ENCODE measurements at places on chromosomes 12 and 14.

DNA sequence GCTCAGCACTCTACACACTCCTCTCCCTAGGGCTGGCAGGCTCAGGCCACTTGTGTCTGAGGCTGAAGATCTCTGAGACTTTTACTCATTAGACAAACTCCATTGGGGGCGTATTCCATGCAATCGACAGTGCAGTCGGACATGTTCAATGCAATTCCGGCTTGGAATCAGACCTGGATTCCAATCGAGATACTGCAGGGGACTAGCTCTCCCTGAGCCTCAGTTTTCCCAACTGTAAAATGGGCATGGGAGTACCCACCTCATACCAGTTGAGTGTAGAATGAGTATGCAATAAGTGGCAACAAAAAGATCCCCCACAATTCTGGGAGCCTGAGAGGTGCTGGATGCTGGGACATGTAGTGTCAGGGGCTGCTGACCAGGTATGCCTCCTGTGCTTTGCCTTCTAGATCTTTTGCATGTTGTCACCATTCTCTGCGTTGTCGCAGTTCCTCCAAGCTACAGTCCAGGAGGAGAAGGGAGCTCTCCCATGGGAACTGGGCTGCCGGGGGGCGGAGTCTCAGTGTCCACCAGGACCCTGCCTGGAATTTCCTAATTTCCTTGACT, 8.3 kb downstream of the TTC6 start:
- no peak for DNase-seq

DNA sequence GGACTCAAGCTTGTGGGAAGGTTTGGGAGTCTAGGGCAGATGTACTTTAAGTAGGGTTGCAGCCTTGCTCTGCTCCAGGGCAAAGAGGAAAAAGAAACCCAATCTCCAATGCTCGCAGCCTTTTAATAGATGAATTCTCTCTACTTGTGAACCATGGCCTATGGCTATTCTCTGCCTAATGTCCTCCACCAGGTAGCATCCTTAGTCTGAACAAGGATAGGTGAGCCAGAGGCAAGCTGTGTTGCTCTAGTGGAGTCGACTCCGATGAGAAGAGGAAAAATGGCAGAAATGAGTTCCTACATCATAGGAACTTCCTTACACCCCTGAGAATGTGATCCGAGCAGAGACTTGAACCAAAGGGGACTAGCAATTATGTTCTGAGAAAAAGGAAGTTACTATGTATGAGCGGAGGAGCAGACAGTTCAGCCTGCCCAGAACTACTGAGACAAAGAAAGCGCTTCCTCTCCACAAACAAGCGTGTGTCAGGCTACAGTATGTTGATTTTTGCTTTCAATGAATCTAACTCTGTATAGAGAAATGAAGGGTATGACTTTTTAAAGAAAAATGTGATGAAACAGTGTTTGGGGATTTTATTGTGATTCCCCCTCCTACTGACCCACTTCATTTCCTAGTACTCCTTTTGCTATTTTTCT, 153.6 kb upstream of the ARID2 start:
- no peak for DNase-seq

DNA sequence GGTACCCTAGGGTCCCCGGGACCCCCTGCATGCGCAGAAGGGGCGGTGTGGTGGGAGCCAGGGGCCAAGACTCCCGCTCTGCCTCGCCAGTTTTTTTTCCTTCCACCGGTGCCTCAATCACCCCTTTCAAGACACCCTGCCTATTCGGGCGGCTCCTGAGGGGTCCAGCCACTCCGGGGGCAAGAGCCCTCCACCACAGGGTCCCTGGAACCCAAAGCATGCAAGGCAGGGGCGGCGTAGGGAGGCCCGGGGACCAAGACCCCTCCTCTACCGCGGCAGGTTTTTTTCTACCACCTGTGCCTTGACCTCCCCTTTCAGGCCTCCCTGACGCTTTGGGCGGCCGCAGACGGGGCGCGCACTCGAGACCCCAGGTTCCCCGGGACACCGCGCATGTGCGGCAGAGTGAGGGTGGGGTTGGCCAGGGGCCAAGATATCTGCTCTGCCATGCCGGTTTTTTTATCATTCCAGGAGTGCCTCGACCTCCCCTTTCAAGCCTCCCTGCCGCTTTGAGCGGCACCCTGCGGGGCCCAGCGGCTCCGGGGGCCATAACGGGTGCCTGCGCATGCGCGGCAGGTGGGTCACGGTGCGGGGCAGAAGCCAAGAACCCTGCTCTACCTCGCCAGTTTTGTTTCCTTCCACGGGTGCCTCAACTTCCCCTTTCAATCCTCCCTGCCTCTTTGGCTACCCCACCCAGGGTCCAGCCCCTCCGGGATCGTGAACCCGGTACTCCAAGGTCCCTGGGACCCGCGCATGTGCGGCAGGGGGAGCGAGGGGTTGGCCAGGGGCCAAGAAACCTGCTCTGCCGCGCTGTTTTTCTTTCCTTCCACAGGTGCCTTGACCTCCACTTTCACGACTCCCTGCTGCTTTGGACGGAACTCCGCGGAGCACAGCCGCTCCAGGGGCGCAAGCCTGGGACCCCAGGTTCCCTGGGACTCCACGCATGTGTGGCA, 328.1 kb downstream of the ALG10 start:
- no peak for DNase-seq

DNA sequence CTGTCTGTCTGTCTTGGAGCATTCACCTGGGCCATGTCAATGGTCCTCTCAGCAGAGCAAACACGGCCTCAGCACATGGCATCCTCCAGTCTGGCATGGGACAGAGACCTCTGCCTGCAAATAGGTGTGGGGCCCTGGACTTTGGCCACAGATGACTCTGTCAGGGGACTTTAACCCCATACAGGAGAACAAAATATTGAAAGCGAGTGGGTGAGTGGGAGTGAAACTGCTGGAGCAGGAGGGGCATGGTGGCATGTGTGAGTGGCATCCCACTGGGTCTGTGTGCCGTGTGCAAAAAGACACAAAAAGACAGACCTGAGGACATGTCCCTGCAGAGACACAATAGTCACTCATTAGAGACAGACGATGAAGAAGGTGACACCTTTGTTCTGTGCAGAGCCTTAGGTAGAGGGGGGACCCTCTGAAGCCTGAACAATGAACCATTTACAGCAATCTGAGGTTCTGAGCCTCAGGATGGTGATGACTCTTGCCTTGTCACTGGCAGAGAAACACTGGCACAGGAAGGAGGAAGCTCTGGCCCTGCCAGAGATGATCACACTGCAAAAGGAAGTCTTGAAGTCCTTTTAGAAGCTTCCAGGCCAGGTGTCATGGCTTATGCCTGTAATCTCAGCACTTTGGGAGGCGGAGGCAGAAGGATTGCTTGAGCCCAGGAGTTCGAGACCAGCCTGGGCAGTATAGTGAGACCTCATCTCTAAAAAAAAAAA, 7.5 kb downstream of the LAG3 start:
- no peak for DNase-seq

DNA sequence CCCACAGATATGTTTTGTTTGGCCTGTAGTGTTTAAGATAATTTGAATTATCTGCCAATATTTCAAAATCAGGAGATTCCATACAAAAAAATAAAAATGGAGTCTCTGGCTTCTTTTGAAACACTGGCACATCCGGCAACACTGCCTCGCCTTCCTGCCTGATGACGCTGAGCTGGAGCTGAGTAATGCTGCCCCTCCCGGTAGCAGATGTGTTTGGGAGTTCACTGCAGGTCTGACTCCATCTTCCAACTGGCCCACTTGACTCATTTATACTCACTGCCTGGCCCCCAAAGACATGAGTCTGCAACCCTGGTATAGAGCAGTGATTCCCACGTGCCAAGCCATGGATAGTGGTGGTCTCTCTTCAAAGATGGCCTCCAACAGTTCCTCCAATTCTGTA, 7.4 kb downstream of the CIT start:
- no peak for DNase-seq

- DNase-seq = no peak
Observed at GRCh38 chr14:104049576-104050240, 35.8 kb upstream of the ASPG start.

- no peak for DNase-seq
Observed at GRCh38 chr14:56125772-56126636, 7.8 kb downstream of the PELI2 start.

DNA sequence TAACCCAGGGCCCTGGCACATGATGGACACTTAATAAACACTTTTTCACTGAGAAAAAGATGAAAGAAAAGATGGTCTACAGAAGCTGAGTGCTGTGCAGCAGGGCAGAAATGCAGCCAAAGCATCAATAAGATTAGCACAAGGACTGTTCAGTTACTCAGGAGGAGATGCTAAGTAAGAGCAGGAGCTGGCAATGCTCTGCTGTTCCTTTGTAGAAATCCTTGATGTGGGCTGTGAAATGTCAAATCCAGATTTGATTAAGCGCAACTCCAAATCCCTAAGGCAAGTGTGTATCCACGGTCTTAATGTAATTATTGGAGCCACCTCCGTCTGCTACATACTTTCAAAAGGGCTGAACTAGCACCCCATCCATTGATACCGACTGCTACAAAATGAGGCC, 151.8 kb upstream of the BTG1 start:
- no peak for DNase-seq

GRCh38 chr12:79678306-79678705, 12.5 kb downstream of the PAWR start:
- no peak for DNase-seq
